Uterine smooth muscle cell (primary cell): ENCODE measurements at places on chromosomes 6 and 20. TPM values are rescaled to one million over a fixed set of nuclear protein-coding genes. Genes with fewer than 3 reads are reported as not detected.

The SOX18 gene
- total RNA-seq = 0.12 TPM in 1 of 2 replicates, not detected in the other

The POLR1C gene
- total RNA-seq = 27.7 and 45.9 TPM in 2 replicates

The DEFB116 gene
- not detected in 2 replicates for total RNA-seq

The PGC gene
- total RNA-seq = not detected in 2 replicates

The EPHA7 gene
- total RNA-seq = 0.50 and 1.00 TPM in 2 replicates

The MACROD2 gene
- 0.66 and 3.6 TPM in 2 replicates for total RNA-seq

The ARHGAP40 gene
- total RNA-seq = under 0.01 TPM in 1 of 2 replicates, not detected in the other

The GRIK2 gene
- 0.11 and 0.25 TPM in 2 replicates for total RNA-seq

The CCDC170 gene
- total RNA-seq = 0.22 and 1.6 TPM in 2 replicates

The CST2 gene
- total RNA-seq = not detected in 2 replicates
